ENCODE measurements at places on chromosomes 2 and 18. TPM values are rescaled to one million over a fixed set of nuclear protein-coding genes. Genes with fewer than 3 reads are reported as not detected.

GRCh38 chr18:42296192-42296591, 341.2 kb downstream of the PIK3C3 start:
- H3K4me1 ChIP-seq: no peaks in the 10 kb centered on the region
- H3K36me3 ChIP-seq: no peaks in the 10 kb centered on the region
- H3K27ac ChIP-seq: no peak overlapping the region
- DNase-seq: no peak
- H3K27me3 ChIP-seq: no peaks in the 10 kb centered on the region

- H3K4me1 ChIP-seq: no peaks in the 10 kb centered on the region
- H3K27me3 ChIP-seq: no peaks in the 10 kb centered on the region
- no peak overlapping the region for H3K27ac ChIP-seq
Measured at GRCh38 chr2:158620656-158621055, 163.9 kb downstream of the PKP4 start.

GRCh38 chr2:214995926-214996670, 142.3 kb downstream of the ABCA12 start:
- no peak overlapping the region for H3K4me3 ChIP-seq
- H3K36me3 ChIP-seq: no peaks in the 10 kb centered on the region
- no peak for DNase-seq
- no peaks in the 10 kb centered on the region for H3K4me1 ChIP-seq

DNA sequence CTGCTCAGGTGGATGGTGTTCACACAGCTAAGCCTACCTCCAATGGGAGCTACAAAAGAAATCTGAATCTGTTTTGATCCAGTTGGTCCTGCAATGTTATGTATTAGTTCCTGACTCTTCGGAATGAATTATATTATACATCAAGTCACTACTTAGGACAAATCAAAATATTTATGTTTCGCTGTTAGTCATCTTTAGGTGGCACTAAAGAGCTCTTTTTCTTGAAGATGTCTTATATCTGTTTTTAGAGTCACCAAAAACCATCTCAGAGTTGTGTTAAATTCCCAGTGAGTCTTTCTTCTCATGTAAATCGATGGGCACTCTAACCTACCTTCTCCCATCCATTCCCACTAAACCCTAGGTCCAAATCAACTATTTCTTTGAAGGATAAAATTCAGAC, 2.2 kb downstream of the DNER start:
- DNase-seq: no peak
- no peak overlapping the region for H3K4me3 ChIP-seq
- peaks cover 18% of the 10 kb centered on the region for H3K4me1 ChIP-seq
- no peak overlapping the region for H3K27ac ChIP-seq
- peaks cover 56% of the 10 kb centered on the region for H3K27me3 ChIP-seq

GRCh38 chr2:2271469-2271941, 59.6 kb downstream of the MYT1L start:
- H3K27ac ChIP-seq: no peak overlapping the region
- H3K27me3 ChIP-seq: no peaks in the 10 kb centered on the region
- DNase-seq: no peak
- H3K36me3 ChIP-seq: no peaks in the 10 kb centered on the region
- no peaks in the 10 kb centered on the region for H3K4me1 ChIP-seq

DNA sequence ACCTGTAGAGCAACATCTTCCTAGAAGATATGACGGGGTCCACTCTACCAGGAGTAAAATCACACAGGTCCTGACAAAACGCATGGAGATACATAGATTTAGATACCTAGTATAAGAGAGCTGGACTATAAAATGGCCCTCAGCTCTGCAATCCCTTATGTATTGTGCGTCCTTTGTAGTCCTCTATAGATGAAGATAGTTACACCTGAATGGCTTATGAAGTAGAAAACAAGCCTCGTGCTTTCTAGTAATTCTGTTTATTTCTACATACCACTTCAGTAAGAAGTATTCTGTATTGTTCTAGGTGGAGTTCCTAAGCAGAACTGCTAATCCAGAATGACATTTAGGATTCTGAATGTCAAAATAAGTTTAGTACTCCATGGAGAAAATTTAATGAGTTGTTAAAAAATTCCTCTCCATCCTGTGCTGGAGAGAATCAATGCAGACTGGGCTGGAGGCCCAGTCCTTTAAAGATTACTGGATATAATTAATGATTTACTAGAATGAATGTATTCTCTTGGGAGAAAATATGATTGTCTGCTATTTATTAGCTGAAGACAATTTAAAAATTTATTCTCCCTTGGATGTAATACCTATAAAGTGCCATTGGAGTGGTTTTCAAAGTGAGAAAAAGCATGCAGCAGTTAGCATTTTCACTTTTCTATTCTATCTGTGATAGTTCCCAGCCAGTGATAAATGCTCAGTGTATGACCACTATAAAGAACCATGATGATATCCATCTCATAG, 147.3 kb upstream of the UNC80 start:
- H3K4me1 ChIP-seq: no peaks in the 10 kb centered on the region
- H3K36me3 ChIP-seq: no peaks in the 10 kb centered on the region
- no peak overlapping the region for H3K4me3 ChIP-seq
- H3K27ac ChIP-seq: no peak overlapping the region
- DNase-seq: no peak

DNA sequence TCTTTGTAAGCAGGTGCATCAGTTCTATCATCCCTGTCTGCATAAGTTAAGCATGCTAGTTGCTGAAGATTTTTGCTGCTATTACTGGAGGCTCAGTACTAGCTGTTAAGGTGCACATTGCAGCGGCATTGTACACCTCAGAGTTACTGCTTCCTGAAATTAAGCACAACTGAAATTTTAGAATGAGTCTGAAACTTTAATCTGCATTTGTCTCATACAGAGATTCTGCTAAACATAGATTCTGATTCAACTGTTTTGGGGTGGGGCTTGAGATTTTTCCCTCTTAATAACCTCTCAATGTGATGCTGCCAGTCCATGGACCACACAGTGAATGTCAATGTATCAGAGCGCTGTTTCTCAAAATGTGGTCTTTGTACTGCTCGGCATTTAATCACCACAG, 585.7 kb upstream of the GCFC2 start:
- no peak for DNase-seq
- H3K4me3 ChIP-seq: no peak overlapping the region
- no peaks in the 10 kb centered on the region for H3K36me3 ChIP-seq
- no peaks in the 10 kb centered on the region for H3K4me1 ChIP-seq
- H3K27me3 ChIP-seq: no peaks in the 10 kb centered on the region

DNA sequence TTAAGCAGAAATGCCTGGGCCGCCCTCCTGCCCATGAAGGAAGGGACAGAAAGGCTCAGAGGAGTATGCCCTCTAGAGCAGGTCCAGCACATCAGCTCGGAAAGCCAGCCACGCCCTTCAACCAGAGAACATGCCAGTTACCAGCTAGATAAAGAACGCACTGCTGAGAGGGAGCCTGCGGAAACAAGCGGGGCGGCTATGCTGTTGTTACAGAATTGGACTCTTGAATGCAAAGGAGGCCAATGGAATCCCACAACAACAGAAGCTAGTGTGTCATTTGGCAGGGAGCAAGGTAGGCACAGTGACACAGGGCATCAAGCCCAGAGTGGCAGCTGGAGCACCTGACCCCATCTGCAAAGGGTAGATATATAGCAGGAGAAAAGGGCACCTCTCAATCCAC, 242.9 kb upstream of the ID2 start:
- no peak overlapping the region for H3K4me3 ChIP-seq
- H3K36me3 ChIP-seq: no peaks in the 10 kb centered on the region
- H3K4me1 ChIP-seq: peaks cover 7% of the 10 kb centered on the region
- no peak for DNase-seq
- H3K27ac ChIP-seq: no peak overlapping the region

DNA sequence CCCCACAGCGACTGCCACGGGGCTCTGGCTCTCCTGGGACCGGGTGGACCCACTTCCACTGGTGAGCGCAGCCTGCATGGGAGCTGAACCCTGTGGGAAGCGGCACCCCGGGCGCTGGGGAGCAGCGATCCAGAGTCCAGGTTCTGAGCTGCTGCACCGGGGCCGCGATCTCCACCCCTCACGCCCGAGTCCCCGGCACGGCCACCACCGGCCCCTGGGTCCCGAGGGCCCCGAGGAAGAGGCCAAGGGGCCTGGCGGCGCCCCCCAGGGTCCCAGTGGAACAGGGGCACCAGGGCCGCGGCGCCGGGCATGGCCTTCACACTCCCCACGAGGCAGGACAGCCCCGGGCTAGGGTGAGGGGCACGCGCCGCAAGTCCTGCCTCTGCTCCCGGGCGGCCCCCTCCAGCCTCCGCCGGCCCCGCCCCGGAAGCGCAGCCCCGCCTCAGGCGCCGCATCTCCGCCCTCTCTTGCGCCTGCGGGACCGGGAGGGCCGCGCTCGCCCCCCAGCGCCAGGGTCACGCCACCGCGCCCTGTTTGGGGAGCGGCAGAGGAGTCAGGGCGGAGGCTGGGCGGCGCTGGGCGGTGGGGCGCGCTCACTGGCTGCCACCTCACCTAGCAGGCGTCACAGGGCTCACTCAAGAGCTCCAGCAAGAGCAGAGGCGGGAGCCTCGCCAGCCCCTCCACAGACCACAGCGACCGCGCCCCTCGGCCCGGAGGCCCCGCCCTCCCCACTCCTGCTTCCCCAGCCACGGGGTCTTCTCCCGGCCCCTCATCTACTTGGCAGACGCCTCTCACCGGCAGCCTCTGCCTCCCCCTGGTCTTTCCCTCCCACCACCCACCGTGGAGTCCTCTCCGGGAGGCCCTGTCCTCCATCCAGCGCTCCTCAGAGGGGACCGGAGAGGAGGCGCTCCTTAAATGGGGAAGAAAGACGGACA, 26.8 kb downstream of the THAP4 start:
- peak; percentile 93 for DNase-seq
- peaks cover 18% of the 10 kb centered on the region for H3K36me3 ChIP-seq
- H3K4me3 ChIP-seq: peak overlapping the region; percentile 70
- peak overlapping the region; percentile 83 for H3K27ac ChIP-seq
- no peaks in the 10 kb centered on the region for H3K27me3 ChIP-seq
- H3K4me1 ChIP-seq: peaks cover 12% of the 10 kb centered on the region

DNA sequence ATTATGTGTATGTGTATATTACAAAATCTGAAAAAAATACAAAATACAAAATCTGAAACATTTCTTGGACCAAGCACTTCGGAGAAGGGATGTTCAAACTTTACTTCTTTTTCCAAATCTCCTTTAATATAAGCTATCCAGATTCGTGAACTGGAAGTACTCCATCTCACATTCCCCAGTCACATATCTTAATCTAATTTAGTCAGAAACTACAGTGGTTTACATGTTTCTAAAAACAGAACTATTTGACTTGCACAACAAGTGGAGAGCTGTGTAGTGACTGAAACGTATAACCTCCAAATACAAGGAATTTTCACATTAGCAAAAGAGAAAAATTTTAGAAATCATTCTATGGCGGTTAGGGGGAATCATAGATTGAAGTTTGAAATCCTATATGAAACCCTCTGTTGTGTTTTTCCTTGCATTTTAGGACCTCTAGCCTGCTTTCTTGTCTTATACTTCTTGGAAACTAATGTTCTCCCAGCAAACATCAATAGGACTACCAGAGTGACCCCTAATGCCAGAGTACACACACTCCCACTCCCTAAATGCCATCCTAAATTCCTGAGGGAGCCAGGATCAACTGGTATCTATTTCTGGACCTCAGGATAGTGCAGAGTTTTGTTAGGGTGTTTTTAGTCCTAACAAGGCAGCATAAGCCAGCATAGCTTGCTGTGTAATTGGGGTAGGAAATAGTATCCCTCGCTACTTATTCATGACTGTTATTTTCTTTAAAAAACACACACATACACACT, 30.2 kb upstream of the ROCK1 start:
- H3K4me1 ChIP-seq: no peaks in the 10 kb centered on the region
- no peaks in the 10 kb centered on the region for H3K27me3 ChIP-seq
- H3K4me3 ChIP-seq: no peak overlapping the region

GRCh38 chr2:177172034-177172880, 40.3 kb upstream of the HNRNPA3 start:
- H3K27ac ChIP-seq: peak overlapping the region; percentile 2
- H3K4me3 ChIP-seq: no peak overlapping the region
- H3K27me3 ChIP-seq: no peaks in the 10 kb centered on the region
- no peak for DNase-seq
- peaks cover 45% of the 10 kb centered on the region for H3K4me1 ChIP-seq
- H3K36me3 ChIP-seq: no peaks in the 10 kb centered on the region

DNA sequence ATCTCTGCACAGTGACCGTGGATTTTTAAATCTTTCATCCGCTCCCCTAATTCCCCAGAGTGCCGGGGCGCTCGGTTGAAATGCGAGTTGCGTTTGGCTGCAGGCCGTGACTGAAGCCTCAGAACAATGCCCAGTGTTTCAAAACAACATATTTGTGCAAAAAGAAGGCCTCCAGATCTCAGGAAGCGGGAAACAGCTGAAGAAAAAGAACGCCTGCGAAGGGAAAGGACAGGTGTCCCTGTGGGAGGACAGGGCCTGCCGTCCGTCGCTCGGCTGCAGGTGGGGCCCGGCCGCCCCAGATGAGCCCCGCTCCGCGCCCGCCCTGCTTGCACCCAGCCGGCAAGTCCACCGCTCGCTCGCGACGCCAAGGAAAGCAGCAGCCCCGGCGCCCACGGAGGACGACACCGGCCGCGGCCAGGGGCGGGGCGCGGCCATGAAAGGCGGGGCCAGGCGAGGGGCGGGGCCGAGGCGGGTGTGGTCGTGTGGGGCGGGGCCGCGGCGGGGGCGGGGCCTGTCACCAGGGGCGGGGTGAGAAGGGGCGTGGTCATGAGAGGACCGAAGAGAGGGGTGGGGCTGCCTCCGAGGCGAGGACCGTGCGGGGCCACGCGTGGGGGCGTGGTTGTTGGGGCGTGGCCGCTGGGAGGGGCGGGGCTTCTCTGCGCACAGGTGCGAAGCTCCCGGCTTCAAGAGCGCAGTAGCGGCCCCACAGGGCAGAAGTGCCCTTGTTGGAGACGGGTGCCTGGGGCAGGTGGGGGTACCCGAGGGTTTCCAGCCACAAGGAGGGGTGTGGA, 17.6 kb upstream of the BOK start:
- peak overlapping the region; percentile 67 for H3K27ac ChIP-seq
- peaks cover 18% of the 10 kb centered on the region for H3K4me1 ChIP-seq
- H3K36me3 ChIP-seq: no peaks in the 10 kb centered on the region
- H3K27me3 ChIP-seq: peaks cover 25% of the 10 kb centered on the region
- H3K4me3 ChIP-seq: peak overlapping the region; percentile 55

GRCh38 chr2:197399887-197400540, 34.8 kb downstream of the SF3B1 start:
- H3K27me3 ChIP-seq: no peaks in the 10 kb centered on the region
- no peak overlapping the region for H3K27ac ChIP-seq
- peaks cover 100% of the 10 kb centered on the region for H3K36me3 ChIP-seq
- no peak overlapping the region for H3K4me3 ChIP-seq
- no peaks in the 10 kb centered on the region for H3K4me1 ChIP-seq

GRCh38 chr2:159155791-159156190, 130.7 kb downstream of the WDSUB1 start:
- peaks cover 11% of the 10 kb centered on the region for H3K36me3 ChIP-seq
- no peak overlapping the region for H3K4me3 ChIP-seq
- DNase-seq: no peak

KCNE4 gene
- 1.2 TPM for total RNA-seq

CAPN14 gene
- total RNA-seq: 0.15 TPM

LONRF2 gene
- 2.1 TPM for total RNA-seq

RGPD4 gene
- not detected for total RNA-seq

CASP10 gene
- total RNA-seq: 26.7 TPM

C2orf42 gene
- total RNA-seq: 18.0 TPM

DYNAP gene
- not detected for total RNA-seq

KIAA2012 gene
- 2.8 TPM for total RNA-seq

OR6B2 gene
- total RNA-seq: not detected
